ENCODE measurements at places on chromosomes 5 and 9.

DNA sequence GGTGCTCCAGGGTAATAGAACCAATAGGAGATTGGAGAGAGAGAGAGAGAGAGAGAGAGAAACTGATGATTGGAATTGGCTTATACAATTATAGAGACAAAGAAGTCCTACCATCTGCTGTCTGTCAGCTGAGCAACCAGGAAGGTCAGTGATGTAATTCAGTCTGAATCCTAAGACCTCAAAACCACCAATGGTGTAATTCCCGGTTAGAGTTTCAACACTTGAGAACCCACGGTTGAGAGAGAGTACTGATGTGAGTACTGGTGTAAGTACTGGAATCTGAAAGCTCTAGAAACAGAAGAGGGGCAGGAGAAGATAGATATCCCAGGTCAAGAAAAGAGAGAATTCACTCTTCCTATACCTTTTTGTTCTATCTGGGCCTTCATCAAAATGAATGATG lies 775.8 kb downstream of the EFNA5 start:
- DNase-seq, result no peak

DNA sequence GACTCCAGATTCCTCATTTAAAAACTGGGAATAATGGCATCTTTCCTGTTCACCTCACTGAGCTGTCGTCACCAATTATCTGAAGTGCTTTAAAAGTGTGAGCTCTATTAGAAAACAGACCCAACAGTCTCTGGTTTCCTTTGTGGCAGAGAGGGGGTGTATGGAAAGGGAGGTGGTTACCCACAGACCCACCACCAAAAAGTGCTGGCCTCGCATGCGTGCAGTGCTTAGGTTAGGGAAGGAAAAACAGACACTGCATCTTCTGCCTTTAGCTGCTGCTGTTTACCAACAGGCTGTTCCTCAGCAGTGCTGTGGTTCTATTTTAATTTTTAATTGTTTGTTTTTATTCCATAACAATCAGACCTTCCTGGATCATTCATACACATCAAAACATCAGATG lies 249.6 kb downstream of the PIK3R1 start:
- DNase-seq, result no peak

- no peak for DNase-seq
These were observed 69.7 kb downstream of the EPB41L4A start for GRCh38 chr5:112349371-112349770.

- no peak for DNase-seq
These were observed 268.7 kb downstream of the IRX2 start for GRCh38 chr5:2482778-2483177.

- no peak for DNase-seq
These were observed 109.7 kb downstream of the MLLT3 start for GRCh38 chr9:20512636-20513035.

DNA sequence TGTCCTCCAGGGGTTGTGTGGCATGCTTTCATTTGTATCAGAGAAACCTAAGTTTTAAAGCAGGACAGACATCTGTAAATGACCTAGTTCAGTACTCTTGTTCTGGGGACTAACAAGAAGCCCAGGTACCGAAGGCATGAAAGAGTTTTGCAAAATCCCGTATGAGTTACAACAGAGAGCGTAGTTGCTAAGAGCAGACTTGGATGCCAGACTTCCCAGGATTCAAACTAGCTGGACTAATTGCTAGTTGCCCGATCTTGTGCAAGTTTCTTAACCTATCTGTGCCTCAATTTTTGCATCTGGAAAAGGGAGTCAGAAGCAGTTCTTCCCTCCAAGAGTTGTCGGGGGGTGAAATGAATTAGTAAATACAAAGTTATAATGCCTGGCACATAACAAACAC lies 20.9 kb downstream of the FBXL7 start:
- DNase-seq, result no peak

GRCh38 chr5:62795926-62796325 lies 217.3 kb downstream of the LRRC70 start:
- no peak for DNase-seq

- DNase-seq, result no peak
These were observed 15.8 kb downstream of the DAB2IP start for GRCh38 chr9:121667214-121667613.

DNA sequence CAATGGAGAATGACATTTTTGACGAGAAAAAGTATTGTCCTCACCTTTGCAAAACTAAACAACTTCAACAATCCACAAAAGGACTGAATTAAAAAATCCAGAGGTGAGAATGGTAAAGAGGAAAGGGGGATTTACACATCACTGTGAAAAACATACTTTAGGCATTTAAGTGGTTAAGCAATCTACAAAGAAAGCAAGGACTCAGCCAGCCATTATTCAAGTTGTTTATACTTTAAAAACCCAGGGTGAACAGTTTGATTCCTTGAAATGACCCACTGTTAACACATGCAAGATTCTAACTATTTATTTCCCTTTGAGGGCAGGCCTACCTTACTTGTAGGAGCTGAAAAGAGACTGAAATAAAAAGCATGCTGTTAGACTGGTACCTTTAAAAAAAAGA lies 29.3 kb downstream of the TUT7 start:
- DNase-seq, result no peak

DNA sequence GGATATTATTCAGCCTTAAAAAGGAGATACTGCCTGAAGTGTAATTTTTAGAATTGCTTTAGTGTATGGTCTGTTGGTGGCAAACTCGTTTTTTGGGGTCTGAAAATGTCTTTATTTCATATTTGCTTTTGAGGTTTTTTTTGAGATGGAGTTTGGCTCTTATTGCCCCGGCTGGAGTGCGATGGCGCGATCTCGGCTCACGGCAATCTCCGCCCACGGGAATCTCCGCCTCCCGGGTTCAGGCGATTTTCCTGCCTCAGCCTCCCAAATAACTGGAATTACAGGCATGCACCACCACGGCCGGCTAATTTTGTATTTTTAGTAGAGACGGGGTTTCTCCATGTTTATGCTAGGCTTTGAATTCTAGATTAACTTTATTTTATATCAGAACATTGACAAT lies 20.2 kb upstream of the PCDHB1 start:
- DNase-seq, result no peak

- no peak for DNase-seq
These were observed 20.3 kb upstream of the GABRG2 start for GRCh38 chr5:162047279-162047678.

GRCh38 chr5:75168026-75168735 lies 68.5 kb downstream of the ANKRD31 start:
- DNase-seq, result no peak

GRCh38 chr9:111431684-111432083 lies 52.5 kb downstream of the ECPAS start:
- DNase-seq, result no peak

DNA sequence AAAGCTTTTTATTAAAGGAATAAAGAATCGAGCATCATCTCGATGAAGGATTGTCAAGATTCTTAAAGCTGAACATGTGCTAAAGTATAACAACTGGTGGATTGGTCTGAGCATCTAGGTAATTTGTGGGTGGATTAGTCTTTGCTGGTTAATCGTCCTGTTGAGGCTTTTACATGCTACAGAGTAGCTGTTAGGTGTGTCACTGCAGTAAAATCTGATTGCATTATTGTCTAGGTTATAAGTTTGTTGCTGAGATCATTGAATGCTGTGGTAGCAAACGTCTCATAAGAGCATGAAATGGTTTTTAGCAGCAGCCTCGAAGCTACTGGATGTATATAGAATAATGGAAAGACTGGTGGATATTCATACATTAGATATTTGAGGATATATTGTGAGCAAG lies 7.2 kb downstream of the FBXO38 start:
- no peak for DNase-seq

DNA sequence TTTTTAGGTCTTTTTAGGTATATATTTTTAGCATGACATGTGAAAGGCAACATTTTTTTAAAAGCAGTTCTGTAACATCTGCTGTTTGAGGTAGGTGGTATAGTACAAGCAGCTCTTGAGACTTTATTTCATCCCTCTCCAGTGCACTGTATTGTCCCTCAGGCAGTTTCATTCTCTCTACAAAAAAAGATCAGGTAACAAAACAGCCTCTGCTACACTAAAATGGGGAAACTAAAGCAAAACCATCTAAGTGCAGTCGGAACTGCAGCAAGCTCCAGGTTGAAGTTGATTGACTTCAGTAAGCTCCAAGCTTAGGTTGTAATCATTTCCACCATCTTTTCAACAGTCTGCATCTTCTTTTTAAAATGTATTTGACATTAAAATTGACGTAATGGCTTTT lies 195.6 kb downstream of the DEPDC1B start:
- no peak for DNase-seq

- DNase-seq, result no peak
These were observed 33.5 kb upstream of the STXBP1 start for GRCh38 chr9:127578627-127578951.

- no peak for DNase-seq
These were observed 101.4 kb upstream of the STC2 start for GRCh38 chr5:173429489-173430150.

- no peak for DNase-seq
These were observed 66.5 kb downstream of the MSX2 start for GRCh38 chr5:174790906-174791305.

GRCh38 chr5:59955241-59955640 lies 61.7 kb upstream of the PDE4D start:
- no peak for DNase-seq

GRCh38 chr9:71637926-71638325 lies 130.4 kb downstream of the CEMIP2 start:
- DNase-seq, result no peak

- DNase-seq, result no peak
These were observed 43.5 kb upstream of the TCF7 start for GRCh38 chr5:134070725-134071613.

DNA sequence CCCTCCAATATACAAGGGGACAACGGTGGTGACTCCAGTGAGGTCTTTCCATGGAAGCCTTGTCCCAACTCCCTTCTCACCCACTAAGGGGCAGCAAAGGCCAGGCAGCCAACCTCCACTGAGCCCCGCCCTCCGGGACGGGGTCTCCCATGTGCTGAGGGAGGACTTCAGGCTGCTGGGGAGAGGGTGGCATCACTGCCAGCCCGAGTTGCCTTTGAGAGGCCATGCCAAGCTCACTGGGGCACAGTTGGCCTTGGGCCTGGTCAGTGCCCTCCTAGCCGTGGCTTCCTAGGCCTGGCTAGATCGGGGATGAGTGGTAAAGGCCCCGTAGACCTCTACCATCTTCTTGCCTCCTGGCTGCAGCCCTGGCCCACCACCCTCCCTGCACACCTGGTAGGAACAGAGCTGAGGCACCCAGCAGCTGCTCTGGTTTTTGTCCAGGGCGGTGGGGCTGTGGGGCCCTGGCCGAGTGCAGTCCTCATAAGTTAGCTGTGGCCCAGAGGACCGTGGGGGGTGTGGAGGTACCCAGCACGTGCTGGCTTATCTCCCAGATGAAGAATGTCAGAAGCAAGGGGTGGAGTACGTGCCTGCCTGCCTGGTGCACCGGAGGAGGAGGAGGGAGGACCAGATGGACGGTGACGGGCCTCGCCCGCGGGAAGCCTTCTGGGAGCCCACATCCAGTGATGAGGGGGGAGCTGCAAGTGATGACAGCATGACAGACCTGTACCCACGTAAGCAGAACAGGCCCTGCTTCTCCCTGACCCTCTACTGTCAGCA lies 3.2 kb downstream of the SURF2 start:
- DNase-seq, result no peak

- no peak for DNase-seq
These were observed 23.4 kb upstream of the MAMDC2 start for GRCh38 chr9:70020217-70020616.

GRCh38 chr5:122350496-122350895 lies 38.5 kb downstream of the SNCAIP start:
- DNase-seq, result no peak

GRCh38 chr9:96148634-96149532 lies 153.1 kb downstream of the HSD17B3 start:
- DNase-seq, result no peak

DNA sequence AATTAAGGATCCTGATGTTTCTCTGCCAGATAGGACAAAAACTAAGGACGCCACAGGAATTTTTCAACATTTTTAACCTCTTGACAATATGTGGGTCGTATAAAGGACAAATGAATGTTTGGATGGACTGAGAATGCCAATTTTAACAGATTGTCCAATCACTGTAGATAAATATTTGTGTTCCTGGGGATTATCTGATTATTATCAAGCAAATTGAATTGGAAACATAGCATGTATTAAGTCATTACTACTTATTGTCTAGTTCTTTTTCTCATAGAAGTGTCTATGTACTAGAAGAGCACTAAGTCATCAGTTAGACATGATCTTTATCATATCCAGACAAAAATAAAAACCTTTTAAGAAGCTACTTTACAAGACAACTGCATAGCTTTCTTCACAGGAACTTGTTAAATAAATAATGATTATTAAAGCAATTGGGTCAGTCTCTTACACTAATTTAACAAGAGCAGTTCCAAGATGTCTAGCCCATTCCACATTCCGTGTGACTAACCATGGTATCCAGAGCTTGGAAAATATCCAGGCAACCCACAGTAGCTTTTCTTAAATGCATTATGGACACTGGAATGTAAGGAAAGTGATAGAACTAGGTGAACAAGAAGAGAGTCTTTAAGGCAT lies 127.5 kb upstream of the CDKN2B start:
- DNase-seq, result no peak

DNA sequence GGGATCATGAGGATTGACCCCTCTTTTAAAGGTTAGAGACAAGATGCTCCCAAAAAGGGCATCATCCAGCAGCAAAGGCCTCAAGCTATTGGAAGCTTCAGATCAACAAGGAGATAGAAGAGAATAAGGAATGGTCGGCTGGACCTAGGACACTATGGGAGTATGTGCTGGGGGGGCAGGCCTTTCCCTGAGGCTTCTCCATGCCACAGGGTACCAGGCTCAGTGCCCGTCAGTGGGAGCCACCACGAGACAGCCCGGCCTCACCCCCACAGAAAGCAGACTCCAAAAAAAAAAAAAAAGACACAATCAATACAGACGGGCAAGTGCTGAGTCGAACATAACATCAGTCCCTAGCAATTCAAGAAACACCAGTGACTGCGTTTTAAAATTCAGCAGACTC lies 117.4 kb downstream of the KLHL3 start:
- DNase-seq, result no peak

DNA sequence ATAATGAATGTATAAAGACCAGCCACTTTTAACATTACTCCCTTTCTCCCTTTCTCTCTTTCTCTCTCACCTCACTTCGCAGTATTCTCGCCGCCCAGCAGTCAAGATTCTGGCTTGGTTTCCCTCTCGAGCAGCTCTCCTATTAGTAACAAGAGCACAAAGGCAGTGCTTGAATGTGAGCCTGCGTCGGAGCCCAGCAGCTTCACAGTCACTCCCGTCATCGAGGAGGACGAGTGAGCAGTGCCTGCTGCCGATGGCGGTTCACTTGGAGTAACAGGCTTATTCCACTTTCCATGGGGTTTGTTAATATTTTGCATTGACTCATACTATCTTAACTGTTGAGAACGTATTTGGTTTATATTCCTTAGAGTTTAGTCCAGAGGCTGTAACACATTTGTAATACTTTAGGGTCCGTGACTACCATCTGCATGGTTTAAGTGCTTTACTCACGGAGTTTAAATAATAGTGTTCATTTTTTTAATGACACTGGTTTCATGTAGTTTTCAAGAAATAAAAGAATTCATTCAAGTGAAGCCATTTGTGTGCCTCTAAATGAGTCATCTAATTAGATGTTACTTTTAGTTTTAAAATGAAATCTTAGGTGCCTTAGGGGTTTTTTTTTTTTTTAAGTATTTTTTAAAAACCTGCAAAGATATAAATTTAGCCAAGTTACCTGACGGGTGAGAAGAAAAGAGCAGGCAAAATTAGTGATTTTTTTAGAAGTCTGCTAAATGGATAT lies 8.4 kb upstream of the DMRT3 start:
- peak; percentile 68 for DNase-seq

GRCh38 chr5:149831492-149831891 lies 101.4 kb downstream of the PPARGC1B start:
- no peak for DNase-seq

- DNase-seq, result no peak
These were observed 336.7 kb upstream of the KIF2A start for GRCh38 chr5:61969347-61969746.

- peak; percentile 9 for DNase-seq
These were observed 115.9 kb upstream of the SH3GL2 start for GRCh38 chr9:17462869-17463464.

Measured in DMS153 (cell line).